ENCODE measurements at places on chromosomes 5 and 9.

- no peak for DNase-seq
These were observed 342.7 kb downstream of the ARHGEF28 start for GRCh38 chr5:73968729-73969128.

GRCh38 chr5:168863021-168863420 is 283.9 kb upstream of the PANK3 start:
- no peak for DNase-seq

DNA sequence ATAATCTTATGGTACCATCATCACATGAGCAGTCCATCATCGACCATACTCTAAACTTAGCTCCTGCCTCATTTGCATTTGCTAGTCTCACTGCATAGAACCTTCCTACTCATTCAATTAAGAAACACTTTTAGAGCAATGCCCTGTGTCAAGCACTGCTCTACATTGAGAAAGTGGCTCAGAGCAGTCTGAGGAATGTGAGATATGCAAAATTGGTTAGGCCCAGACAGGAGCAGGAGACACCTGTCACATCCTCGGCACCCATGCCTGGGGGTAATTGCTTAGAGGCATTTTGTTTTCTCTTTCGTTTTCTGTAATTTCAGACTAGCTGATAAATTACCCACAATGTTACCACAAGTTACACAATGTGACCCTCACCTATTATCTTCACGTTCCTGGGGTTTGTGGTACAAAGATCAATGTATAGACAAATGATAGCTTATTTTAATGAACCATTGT is 4.9 kb upstream of the RARS1 start:
- no peak for DNase-seq

GRCh38 chr9:12739014-12739652 is 35.7 kb upstream of the LURAP1L start:
- no peak for DNase-seq

- DNase-seq: no peak
These were observed 43.4 kb upstream of the CDKN2B start for GRCh38 chr9:22052376-22052945.
